ENCODE measurements at places on chromosomes 13 and 19.

- DNase-seq = no peak
Measured at GRCh38 chr13:28140433-28141125, 2.2 kb downstream of the PAN3 start.

- peak; percentile 7 for DNase-seq
Measured at GRCh38 chr13:43159026-43159461, 135.7 kb downstream of the DNAJC15 start.

DNA sequence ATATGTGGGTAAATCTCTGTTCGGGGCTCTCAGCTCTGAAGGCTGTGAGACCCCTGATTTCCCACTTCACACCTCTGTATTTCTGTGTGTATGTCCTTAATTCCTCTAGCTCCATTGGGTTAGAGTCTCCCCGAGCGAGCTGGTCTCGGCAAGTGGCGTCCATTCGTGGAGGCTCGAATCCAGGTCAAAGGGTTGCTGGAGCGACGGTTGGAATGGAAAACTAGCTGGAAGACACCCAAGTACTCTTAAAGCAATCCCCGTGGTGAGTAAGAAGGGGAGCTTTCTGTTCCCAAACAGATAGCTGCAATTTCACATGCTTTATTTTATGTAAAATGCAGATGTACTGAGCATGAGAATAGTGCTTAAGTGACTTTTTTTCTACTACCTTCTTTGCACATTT, 277.5 kb upstream of the SGCG start:
- no peak for DNase-seq

DNA sequence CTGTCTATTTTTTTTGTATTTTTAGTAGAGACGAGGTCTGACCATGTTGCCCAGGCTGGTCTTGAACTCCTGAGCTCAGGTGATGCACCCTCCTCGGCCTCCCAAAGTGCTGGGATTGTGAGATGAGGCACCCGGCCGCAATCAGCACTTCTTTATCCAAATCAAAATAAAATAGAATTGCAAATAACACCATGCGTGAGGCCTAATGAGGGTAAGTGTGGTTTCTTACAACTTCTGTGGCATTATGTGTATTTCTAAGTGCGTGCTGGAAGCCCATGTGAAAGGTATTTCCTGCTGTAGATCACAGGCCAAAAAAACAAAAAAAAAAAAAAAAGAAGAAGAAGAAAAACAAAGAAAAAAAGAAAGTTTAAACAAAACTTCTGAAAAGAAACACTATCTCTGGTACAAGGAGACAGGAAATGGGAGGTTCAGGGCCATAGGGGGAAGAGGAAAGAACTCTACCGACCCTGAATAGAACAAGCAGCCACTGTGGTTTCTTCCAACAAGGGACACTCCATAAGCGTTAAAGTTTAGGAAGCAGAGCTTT, 3.0 kb upstream of the GRAMD1A start:
- no peak for DNase-seq

DNA sequence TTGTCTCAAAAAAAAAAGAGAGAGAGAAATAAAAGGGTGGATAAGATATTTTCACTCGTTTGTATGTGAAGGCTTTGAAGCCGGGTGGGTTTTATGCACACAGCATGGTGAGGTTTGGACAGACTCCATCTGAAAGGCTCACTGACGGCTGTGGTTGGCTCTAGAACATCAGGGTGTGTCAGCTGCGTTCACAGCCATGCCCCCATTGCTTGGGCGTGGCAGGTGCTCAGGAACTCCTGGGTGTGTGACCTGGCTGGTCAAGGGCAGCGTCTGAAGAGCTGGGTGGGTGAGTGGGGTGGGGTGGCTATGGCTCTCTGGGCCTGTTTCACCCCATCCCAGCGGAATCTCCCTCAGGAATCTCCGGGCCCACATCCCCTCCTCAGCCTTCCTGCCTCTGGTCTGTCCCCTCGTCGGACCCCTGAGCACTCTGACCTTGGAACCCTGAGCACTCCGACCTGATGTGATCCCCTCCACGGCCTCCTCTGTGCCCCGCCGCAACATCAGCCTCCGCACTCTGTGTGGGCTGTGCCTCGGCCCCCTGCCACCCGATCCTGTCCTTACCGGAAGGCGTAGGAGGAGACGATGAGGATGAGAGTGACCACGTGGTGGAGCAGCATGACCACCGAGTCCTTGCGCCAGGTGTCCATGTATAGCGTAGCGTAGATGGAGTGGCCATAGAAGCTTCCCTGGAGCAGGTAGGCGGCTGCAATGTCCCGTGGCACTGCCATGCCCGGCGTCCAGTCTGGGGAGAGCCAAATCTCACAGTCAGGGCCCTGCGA, 12.2 kb downstream of the CERS1 start:
- no peak for DNase-seq

- no peak for DNase-seq
Measured at GRCh38 chr13:46004491-46004890, 48.1 kb downstream of the ZC3H13 start.

DNA sequence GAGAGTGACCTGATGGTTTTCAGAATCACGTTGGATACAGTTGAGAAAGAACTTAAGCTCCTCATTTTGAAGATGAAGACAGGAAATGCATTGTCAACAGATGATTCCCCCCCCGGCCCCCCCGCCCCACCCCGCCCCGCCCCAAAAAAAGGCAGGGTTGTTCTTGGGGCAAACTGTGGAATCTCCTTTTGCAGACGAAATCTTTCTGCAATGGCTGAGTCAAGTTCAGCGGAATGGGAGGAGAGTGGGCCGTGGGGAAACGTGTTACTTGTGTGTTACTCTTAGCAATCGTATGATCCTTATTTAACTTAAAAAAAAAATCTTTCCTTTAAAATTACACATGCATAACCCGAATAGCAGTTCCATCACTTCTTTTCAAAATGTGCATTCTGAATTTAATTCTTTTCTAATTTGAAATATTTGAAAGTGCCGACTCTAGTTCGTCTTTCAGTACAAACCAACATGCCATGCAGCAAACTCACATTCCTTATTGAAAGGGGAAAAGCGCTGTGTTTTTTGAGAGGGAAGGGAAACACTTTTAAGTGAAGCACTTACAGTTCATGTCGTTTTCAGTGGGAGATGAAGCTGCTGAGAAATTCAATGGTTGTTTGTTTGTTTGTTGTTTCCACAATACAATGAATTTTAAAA, 348.5 kb upstream of the ARGLU1 start:
- no peak for DNase-seq

- no peak for DNase-seq
Measured at GRCh38 chr13:59700281-59700680, 463.4 kb downstream of the DIAPH3 start.

- no peak for DNase-seq
Measured at GRCh38 chr13:110131424-110131823, 175.5 kb downstream of the COL4A1 start.

DNA sequence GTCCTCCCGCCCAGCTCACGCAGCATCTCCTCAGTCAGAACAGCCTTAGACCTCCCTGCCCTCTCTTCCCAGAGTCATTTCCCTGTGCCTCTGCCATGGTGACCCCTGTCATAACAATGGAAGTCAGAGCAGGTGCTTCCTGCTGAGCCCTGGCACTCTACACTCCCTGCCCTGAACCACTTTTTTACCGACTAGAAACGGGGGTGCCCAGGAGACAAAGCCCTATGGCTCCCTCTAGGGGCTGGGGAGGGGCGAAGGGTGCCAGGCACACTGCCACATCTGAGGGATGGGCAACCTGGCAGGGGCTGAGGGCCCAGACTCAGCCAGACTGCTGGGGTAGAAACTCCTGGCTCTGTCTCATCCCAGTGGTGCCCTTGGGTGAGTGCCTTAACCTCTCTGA, 16.4 kb downstream of the ZNF574 start:
- peak; percentile 27 for DNase-seq

DNA sequence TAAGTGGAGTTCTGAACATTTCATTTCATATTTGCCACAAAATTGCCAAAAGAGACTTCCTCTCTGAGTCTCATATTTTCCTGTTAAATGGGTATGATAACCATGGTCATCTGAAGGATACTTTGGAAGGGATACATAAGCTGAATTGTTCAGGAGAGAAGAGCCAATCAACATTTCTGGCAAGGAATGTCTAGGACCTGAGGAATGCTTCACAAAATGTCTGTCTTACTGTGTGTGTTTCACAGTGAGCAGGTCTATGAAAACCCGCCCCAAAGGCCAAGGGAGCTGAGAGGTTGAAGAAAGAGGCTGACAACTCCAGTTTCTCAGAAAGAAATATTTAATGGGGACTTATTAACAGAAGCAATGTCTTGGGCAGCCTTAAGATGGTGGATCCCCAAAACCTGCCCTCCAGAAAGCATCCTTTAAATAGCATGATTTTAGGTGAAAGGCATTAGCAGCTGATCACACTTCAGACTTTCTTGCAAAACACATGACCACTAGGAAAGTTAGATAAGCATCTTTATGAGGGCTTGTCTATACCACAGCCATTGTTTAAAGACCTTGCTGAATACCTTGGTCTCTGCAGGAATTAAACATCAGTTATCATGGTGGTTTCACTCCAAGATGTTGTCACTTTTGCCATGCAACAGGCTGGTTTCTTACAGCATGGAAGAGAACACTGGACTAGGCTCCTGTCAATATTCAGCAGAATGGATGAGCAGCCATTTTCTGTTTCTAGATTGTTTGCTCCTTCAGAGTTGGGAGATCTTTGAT, 78.9 kb downstream of the TNFSF11 start:
- no peak for DNase-seq

- DNase-seq = no peak
Measured at GRCh38 chr13:48646791-48647190, 6.9 kb upstream of the CYSLTR2 start.

- DNase-seq = no peak
Measured at GRCh38 chr19:57305056-57305455, 15.2 kb upstream of the ZNF543 start.

GRCh38 chr19:48991873-48992580, 1.1 kb downstream of the GYS1 start:
- no peak for DNase-seq

- no peak for DNase-seq
Measured at GRCh38 chr13:98976338-98976737, 1.5 kb downstream of the DOCK9 start.

DNA sequence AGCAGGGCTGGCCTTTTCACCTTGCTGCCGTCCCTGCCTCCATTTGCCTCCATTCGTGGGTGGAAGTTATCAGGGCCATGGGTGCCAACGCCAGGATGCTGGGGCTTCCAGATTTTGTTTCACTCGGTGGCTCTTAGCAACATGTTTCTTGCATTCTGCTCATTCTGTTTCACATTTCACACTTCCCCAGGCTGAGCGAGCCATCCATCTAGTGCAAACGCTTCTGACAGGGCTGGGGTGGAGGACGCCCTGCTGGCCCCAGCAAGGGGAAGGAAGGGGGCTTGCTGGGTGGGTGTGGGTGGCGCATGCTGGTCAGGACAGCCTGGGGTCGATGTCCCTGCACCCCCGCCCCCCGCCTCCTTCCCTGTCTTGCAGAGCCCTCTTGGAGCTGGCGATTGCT, 165.2 kb downstream of the URI1 start:
- no peak for DNase-seq

DNA sequence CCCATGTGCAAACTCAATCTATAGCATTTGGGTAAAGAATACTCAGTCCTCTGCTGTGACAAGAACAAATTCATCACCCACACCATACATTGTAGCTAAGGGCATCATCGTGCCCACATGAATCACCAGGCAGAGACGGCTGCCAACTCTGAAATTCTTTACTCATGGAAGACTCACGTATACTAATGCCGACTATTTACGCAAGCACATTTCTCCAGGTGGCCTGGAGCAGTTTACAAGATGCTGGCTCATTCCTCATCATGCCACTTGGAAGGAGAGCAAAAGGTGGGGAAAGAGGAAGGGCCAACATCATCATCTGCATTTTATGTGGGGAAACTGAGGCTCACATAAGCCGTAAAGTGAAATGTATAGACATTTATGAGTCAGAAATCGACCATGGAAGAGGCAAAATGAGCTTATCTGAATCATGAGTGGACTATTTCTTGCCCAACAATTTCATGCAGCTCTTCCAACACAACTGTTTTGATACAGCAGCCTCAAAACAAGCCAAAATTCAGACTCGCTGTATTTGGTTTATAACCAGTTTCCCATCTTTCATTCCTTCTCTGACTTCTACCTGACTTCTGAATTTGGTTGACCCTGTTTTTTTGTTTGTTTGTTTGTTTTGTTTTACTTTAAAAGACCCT, 213.9 kb upstream of the SERP2 start:
- DNase-seq = no peak

DNA sequence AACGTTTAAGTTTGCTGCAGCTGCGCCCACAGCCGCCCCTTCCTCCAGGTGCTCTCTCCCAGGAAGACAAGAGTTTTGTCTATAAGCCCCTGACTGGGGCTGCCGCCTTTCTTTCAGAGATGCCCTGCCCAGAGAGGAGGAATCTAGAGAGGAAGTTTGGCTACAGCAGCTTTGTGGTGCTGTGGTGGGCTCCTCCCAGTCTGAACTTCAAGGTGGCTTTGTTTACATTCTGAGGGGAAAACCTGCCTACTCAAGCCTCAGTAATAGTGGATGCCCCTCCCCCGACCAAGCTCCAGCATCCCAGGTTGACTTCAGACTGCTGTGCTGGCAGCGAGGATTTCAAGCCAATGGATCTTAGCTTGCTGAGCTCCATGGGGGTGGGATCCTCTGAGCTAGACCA, 6.4 kb upstream of the ERICH6B start:
- no peak for DNase-seq

- DNase-seq = no peak
Measured at GRCh38 chr19:439167-439900, 21.5 kb downstream of the SHC2 start.

GRCh38 chr13:26968431-26969341, 202.9 kb downstream of the USP12 start:
- DNase-seq = no peak

- no peak for DNase-seq
Measured at GRCh38 chr19:35138305-35138892, at the start of gene FXYD1. Gene FXYD1 (plus strand): TSS chr19:35138824. CDS start chr19:35140080, 1,256 bp downstream.

DNA sequence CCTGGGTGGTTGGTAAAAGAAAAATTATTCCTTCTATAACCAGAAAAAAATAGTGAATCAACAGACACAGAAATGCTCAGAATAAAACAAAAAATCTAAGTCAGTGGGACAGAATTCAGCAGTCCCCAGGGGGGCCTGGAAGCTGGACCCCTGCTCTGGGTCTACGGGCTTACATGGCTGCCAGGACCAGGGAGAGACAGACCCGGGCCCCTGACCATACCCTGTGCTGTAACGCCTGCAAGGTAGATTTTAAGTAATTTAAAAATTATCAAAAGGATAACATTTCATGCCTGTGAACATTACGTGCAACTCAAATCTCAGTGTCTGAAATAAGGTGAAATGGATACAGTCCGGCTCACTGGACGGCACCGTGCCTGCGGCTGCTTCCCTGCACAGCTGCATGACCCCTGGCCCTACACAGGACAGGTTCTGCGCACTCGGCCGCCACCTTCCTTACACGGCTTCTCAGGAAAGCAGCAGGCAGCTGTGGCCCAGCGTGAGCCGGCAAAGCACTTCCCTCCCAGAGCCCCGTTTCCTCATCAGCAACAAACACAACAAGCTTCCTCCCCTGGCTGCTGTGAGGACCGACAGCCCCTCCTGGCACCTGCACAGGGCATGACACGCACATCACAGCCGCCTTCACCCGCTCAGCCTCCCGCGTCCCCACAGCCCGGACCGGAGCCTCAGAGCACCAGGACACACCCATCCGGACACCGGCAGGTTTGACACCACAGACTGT, 22.2 kb downstream of the RASA3 start:
- DNase-seq = no peak

- no peak for DNase-seq
Measured at GRCh38 chr13:113668491-113668971, 1.5 kb downstream of the GRK1 start.

- no peak for DNase-seq
Measured at GRCh38 chr19:15374796-15375440, 4.7 kb downstream of the AKAP8 start.

GRCh38 chr13:34258646-34259386, 440.9 kb downstream of the RFC3 start:
- no peak for DNase-seq

GRCh38 chr13:34021619-34022018, 203.7 kb downstream of the RFC3 start:
- DNase-seq = no peak

Data from NCI-H1105 treated with DMSO at 0.1 percent for 48 hours (cell line).